ENCODE measurements at places on chromosomes 12 and 14. TPM values are rescaled to one million over a fixed set of nuclear protein-coding genes. Genes with fewer than 3 reads are reported as not detected.

Gene LRRC10
- total RNA-seq = not detected

Gene BHLHE41
- total RNA-seq = 1.2 TPM

Gene RPL10L
- not detected for total RNA-seq

Gene KRT77
- not detected for total RNA-seq

Gene KCNK10
- not detected for total RNA-seq

Gene CYP27B1
- total RNA-seq = 0.86 TPM

Gene NFE2
- total RNA-seq = not detected

Gene LUM
- 0.21 TPM for total RNA-seq

Gene RTL1
- 0.31 TPM for total RNA-seq

Gene PALS1
- 18.6 TPM for total RNA-seq

Gene KRT82
- not detected for total RNA-seq

Gene PRMT5
- 116 TPM for total RNA-seq

Gene RILPL2
- 1.7 TPM for total RNA-seq

Gene OTX2
- not detected for total RNA-seq

Gene KLRC1
- not detected for total RNA-seq

Gene LPAR5
- 0.85 TPM for total RNA-seq

Gene RAD51AP1
- 19.4 TPM for total RNA-seq

Gene ZNF664
- 60.1 TPM for total RNA-seq

Gene SLC5A8
- not detected for total RNA-seq

Gene MYF5
- total RNA-seq = not detected

Gene EIF2S1
- total RNA-seq = 393 TPM

Gene FOXN4
- total RNA-seq = not detected

Gene GPR135
- total RNA-seq = 0.70 TPM

Gene PMCH
- not detected for total RNA-seq
